Stimulated activated CD4-positive, alpha-beta T cell treated with anti-CD3 and anti-CD28 coated beads, Interleukin-12 subunit alpha, Interleukin-12 subunit beta, amount 100 ng/mL, for 24 hours (primary cell): ENCODE measurements at places on chromosomes 4 and X.

DNA sequence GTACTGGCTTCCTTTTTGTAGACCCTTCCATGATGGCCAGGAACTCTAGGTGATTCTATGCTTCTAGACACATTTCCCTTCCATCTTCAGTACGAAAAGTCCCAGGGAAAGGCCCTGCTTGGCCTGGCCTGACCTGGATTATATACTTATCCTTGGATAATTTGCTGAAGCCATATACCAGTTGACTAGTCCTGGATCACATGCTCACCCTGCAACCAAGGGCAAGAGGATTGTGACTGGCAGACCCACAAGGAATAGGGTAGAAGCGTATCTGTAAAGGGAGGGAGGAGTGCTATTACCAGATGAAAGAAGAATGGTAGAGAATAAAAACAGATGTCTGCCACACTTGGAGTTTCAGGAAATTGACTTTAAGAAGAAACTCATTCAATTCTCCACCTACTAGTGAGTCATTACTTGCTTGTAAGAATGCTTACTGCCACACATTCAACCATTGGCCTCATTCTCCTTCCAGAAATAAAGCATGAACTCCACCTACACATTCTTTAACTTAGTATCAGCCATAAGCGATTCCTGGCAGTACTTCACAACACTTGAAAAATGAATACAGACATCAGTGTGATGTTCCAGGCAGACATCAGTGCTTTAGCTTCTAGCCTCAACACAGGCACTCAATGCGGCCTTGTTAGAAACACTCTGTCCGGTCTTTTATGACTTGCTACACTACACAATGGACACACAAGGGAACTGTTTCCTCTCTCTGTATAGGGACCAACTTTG, 141.8 kb downstream of the CBR4 start:
- DNase-seq = no peak

- no peak for DNase-seq
Measured at GRCh38 chr4:102843938-102844337, 16.6 kb upstream of the UBE2D3 start.

DNA sequence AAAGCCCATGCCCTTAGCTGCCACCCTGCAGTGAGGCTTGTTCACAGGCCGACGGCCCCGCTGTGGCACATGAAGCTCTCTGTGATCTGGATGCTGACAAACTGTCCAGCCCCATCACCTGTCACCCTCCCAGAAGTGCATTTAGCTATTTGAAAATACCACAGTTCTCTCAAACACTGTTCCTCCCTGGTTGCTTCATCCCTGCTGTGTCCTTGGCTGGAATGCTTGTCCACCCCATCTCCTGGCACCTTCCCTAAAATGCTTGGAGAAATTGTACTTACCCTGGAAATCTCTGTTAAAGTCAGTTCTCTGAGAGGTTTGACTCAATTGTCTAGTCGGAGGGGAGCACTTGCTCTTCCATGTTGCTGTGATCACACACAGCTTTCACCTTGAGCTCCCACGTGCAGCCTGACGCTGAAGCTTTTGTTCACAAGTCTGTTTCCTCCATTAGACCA, 10.1 kb downstream of the SYNPO2 start:
- no peak for DNase-seq

DNA sequence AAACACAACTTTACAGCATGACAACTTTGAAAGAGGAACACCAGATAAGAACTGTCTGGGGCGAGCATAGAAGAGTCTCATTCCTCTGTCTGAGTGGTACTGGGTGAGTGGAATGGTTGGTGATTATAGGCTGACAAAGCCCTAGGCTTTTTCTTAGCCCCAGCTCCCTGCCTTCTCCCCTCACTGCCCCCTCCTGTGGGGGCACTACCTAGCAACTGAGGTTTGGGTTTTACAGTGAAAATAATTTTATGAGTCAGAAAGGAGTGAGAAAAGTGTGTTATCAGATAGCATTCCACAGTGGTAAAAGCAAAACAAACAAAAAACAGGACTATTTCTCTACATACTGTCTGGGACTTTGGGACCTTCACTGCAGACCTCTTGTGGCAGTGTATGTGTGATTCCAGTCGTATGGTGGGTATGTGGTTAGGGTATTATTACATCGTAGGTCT, 10.5 kb upstream of the TMEM165 start:
- no peak for DNase-seq

- no peak for DNase-seq
Measured at GRCh38 chr4:26377328-26378311, 56.8 kb downstream of the RBPJ start.

DNA sequence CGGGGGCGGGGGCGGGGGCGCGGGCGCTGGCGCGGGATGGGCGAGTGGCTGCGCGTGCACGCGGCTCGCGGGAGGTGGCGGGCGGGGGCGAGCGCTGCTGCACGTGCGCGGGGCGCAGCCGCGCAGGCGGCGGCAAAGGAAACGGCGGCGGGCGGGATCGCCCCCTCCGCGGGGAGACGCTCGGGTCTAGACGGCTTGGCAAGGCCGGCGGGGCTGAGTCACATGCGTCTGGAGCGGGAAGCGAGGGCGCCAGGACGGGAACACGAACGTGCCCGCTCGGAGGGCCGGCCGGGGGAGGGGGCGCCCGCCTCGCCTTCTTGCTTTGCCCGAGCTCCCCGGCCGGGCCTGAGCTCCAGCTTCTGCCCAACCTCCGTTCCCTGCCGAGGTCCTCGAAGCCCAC, 4.3 kb upstream of the HAUS7 start:
- DNase-seq = no peak

GRCh38 chr4:110622841-110623717, at the start of gene PITX2:
TSS of gene PITX2 (minus strand) at chr4:110623077. CDS start at chr4:110622460, 617 bp downstream.
- peak; percentile 14 for DNase-seq

DNA sequence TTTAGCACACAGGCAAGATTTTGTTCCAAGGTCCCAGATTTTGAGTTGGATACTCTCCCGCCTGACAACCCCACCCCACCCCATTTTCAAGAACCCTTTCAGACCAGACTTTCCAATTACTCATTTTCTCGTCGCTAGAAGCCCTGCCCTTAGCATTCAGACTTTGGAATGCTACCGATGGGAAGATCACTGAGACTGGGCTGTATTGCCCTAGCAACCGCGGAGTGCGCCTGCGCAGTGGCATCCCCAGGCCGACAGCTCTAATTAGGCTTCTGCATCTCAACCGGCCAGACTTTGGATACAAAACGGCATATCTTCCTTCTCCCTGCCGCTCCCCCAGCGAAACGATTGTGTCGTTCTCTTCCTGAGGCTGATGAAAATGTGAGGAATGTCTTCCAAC, 3.4 kb downstream of the MAGEE2 start:
- no peak for DNase-seq

DNA sequence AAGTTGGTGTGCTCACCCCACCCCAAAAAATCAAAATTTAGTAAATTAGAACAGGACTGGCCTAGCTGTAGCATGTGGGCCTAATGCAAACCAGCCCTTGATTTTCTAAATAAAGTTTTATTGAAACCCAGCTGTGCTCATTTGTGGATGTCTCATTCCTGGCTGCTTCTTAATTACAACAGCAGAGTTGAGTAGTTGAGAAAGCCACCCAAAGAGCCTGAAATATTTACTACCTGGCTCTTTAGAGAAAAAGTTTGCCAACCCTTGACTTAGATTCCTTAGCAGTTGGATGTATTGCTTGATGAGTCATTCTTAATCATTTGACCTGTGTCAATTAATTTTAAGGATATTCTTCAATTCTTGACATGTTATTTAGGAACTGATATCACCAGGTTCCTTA, 168.3 kb upstream of the PUDP start:
- DNase-seq = no peak

DNA sequence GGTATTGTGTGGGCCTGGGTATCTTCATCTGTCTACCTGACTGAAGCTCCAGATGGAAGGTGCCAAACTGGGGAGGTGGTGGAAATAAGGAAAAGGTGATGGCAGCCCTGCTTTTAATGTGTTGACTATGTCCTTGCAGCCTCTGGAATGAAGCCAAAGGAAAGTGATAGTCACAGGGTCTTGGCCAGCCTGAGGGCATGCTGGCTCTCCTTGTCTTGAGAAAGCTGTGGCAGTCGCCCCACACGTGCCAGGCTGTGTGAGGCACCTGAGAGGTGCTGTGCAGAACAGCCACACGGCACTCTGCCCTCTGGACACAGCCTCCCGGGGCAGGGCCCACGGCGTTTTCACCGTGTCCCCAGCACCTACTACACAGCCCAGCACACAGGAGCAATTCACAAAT, 77.6 kb downstream of the NAT8L start:
- DNase-seq = no peak

GRCh38 chr4:71713611-71714203, 70.2 kb downstream of the GC start:
- DNase-seq = no peak
